Body of pancreas (tissue), 4 donors: ENCODE measurements at places on chromosomes 12 and 14. TPM values are rescaled to one million over a fixed set of nuclear protein-coding genes. Genes with fewer than 3 reads are reported as not detected.

Gene RXYLT1
- 17.5 TPM for total RNA-seq

Gene GDF3
- total RNA-seq = not detected

Gene SLCO1C1
- total RNA-seq = 0.33 TPM

Gene PLEKHG7
- total RNA-seq = 0.33 TPM

Gene GPR132
- 1.0 TPM for total RNA-seq

Gene GPX2
- 14.3 TPM for total RNA-seq

Gene TESPA1
- total RNA-seq = not detected

Gene FAM186B
- total RNA-seq = 0.78 TPM

Gene P2RX7
- total RNA-seq = 1.6 TPM

Gene ENDOU
- not detected for total RNA-seq

Gene CDK2
- 12.5 TPM for total RNA-seq

Gene PITPNM2
- total RNA-seq = 7.6 TPM

Gene PPP1R12A
- total RNA-seq = 45.4 TPM

Gene FGD4
- total RNA-seq = 36.3 TPM

- peak; percentile 15 for DNase-seq
- peak overlapping the region; percentile 93 for H3K4me3 ChIP-seq
- H3K27ac ChIP-seq = peak overlapping the region; percentile 98
- H3K36me3 ChIP-seq = no peaks in the 10 kb centered on the region
- no peaks in the 10 kb centered on the region for H3K27me3 ChIP-seq
Measured at GRCh38 chr14:51650716-51651387, 858 bp upstream of the FRMD6 start.

DNA sequence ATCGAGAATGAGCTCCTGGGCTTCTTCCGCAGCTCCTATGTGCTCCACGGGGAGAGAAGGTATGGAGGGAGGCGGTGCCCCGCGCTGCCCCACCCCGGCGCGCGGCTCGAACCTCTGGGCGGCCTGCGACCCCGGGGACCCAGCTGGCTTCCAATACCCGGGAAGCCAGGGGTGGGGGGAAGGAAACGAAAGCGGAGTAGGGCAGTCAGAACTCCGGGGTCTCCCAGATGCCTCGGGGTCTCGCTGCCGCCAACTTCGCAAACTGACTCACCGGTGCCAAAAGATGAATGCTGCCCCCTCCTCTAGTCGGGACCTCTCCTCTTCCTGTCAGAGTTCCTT lies 1.3 kb downstream of the TRHDE start:
- DNase-seq = peak; percentile 47
- H3K4me3 ChIP-seq = peak overlapping the region; percentile 41
- H3K4me1 ChIP-seq = peaks cover 9% of the 10 kb centered on the region
- H3K36me3 ChIP-seq = no peaks in the 10 kb centered on the region

DNA sequence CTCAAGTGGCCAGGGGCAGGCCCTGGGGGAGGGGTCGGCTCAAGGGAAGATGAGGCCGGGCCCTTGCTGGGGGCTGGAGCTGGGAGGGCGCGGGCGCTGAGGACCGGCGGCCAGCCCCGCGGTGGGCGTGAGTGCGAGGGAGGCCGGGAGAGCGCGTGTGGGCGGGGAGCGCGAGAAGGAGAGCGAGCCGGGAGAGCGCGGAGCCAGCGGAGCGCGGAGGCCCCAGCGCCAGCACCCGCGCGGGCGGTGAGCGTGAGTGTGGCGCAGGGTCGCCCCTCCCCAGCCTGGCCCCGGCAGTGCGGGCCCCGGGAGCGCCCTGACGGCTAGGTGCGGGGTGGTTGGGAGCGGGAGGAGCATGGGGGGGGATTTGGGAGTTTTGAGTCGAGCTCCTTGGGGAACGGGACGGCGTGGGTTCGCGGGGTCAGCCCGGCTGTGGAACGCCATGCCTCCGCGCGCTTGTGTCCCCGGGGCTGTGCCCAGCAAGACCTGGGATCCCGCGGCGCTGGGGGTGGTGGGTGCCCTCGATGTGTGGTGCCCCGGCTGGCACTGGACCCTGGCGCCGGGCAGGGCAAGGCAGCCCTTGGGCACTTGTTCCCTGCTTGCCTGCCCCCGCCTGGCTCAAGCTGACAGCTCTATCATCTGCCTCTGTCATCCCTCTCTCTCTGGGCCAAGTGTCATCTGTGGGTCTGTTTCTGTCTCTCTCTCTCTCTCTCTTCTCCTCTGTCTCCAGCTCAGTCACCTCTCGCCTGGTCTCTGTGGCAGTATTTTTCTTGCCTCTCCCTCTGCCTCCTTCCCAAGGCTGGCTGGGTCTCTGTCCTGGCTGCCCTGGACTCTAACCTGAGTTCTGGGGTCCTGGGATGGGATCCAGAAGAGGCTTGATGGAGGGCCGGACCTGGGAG lies at the start of gene LBHD2:
Gene LBHD2, plus strand, starts transcription at position 190 of the 899 bp plus-strand sequence. CDS start 1,803 bp downstream, outside the sequence.
- peaks cover 9% of the 10 kb centered on the region for H3K27me3 ChIP-seq
- no peak for DNase-seq

- no peaks in the 10 kb centered on the region for H3K4me1 ChIP-seq
- H3K36me3 ChIP-seq = peaks cover 9% of the 10 kb centered on the region
- no peak for DNase-seq
- H3K27me3 ChIP-seq = no peaks in the 10 kb centered on the region
- no peak overlapping the region for H3K4me3 ChIP-seq
Measured at GRCh38 chr12:132030367-132031038, 80.8 kb downstream of the EP400 start.

DNA sequence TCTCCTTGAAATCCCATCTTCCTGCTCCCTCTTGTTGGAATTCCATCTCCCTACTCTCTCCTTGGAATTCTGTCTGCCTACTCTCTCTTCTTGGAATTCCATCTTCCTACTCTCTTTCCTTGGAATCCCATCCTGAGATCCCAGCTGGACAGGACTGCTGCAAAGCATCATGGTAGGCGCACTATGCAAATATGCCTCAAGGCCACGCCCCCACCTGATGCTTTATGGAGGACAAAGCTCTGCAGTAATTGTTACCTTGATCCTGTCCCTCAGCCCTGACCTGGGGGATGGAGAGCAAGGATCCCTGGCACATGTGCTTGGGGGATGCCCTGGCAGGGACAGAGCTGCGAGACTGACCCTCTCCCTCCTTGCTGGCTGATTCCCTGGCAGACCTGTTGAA lies 185.6 kb downstream of the TBX5 start:
- H3K4me1 ChIP-seq = no peaks in the 10 kb centered on the region
- DNase-seq = no peak
- no peaks in the 10 kb centered on the region for H3K27me3 ChIP-seq

- no peak overlapping the region for H3K4me3 ChIP-seq
- H3K4me1 ChIP-seq = no peaks in the 10 kb centered on the region
- DNase-seq = no peak
- no peaks in the 10 kb centered on the region for H3K27me3 ChIP-seq
Measured at GRCh38 chr12:129332286-129332685, 479.0 kb downstream of the GLT1D1 start.

DNA sequence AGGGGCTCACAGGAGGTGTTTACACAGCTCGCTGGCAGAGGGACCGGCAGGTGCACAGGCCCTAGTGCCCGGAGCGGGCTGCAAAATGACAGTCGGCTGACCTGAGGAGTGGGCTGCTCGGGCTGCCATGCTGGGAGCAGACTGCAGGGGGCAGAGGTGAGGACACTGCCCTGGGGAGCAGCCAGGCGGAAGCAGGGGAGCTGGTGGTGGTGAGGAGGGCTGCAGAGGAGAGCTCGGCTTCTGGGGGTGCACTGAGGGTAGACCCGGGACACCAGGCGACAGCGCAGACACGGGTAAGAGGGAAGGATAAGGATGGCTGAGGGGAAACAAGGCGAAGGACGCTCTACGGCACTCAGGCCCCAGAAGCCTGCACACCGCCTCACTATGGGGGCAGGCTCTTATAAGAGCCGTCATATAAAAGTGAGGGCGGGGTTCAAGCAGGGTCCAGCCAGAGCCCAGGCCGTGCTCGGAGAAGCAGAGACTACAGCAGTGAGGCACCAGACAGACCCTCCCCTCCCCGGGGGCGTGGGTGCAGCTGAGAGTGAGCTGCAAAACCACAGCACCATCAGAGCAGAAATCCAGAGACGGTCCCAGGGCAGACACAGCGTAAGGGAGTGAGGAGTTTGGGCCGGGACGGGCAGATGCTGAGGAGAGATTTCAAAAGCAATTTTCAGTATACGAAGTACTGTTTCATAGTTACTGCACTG lies 62.5 kb downstream of the CCDC88C start:
- no peak overlapping the region for H3K27ac ChIP-seq
- no peaks in the 10 kb centered on the region for H3K36me3 ChIP-seq
- no peaks in the 10 kb centered on the region for H3K27me3 ChIP-seq
- no peak for DNase-seq
- no peak overlapping the region for H3K4me3 ChIP-seq

DNA sequence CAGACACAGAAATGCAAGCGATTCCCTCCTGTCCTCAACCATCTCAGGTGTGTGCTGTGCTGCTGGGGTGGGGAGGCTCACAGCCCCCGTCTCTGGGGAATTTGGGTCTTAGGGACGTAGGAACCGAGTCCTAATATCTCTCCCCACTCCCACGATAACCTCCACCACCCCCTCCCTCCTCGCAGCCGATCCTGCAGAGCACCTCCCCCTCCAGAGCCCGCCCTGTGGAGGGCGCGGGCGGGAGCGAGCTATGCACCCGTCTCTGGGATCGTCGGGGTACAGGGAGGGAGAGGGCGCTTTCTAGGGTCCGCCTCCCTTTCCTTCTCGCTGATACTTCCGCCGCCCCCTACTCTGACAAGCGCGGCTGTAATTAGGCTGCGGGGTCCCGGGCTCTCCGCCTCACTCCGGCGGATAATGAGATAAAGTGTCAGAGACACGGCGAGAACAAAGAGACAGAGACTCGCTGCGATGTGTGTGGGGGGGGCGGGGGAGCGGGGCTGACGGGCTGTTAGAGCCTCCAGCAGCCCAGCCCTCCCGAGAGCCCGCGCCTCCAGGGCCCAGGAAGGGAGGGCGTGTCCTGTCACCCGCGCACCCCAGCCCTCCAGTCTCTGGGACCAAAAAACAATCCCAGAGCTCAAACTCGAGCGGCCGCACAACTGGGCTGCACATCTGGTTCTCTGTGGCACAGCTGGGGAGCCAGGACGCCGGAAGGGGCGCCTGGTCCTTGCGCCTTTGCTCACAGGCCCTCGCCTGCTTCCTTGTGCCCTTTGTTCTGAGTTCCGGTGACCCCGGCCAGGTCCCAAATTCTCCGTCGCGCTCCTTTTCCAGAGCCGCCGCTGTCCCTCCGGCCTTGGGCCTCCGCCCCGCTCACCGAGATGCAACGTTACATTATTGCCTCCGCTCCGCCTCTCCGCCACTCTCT lies 8.7 kb downstream of the SHMT2 start:
- H3K27me3 ChIP-seq = no peaks in the 10 kb centered on the region
- H3K4me1 ChIP-seq = peaks cover 52% of the 10 kb centered on the region
- H3K4me3 ChIP-seq = peak overlapping the region; percentile 37
- H3K36me3 ChIP-seq = peaks cover 8% of the 10 kb centered on the region
- no peak overlapping the region for H3K27ac ChIP-seq

- H3K27ac ChIP-seq = no peak overlapping the region
- no peaks in the 10 kb centered on the region for H3K36me3 ChIP-seq
- no peak overlapping the region for H3K4me3 ChIP-seq
- H3K27me3 ChIP-seq = no peaks in the 10 kb centered on the region
Measured at GRCh38 chr14:41993687-41994086, 387.0 kb downstream of the LRFN5 start.

DNA sequence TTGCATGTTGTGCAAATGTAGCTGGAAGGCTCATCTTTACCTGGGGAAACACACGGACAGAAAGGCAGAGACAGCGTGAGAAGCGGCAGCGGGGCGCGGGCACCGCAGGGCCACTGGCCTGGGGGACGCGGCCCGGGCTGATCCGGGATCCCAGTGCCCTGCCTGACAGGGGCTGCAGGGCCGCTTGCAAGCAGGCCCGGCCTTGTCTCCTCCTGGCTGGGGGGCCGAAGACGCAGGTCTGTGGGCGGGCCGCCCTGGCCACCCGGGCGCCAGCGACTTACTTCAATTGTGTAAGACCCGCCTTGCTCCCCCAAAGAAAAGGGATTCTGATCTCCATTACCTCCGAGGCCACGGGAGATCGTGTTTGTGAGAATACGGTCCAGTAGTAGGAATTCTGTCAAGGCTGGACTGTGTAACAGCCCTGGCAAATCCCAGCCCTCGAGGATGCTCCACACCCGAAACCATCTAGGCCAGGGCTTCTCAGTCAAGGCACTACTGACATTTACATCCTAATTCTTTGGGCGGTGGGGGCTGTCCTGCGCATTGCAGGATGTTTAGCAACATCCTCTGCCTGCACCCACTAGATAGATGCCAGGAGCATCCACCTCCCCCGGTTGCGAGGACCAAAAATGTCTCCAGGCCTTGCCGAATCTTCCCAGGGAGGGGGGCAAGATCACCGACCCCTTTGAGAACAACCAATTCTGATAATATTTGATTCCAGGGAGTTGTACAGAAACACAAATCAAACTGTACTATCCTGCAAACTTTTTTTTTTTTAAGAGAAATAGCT lies 95.6 kb downstream of the BCL11B start:
- H3K4me3 ChIP-seq = no peak overlapping the region
- no peak for DNase-seq
- H3K36me3 ChIP-seq = no peaks in the 10 kb centered on the region
- no peaks in the 10 kb centered on the region for H3K27me3 ChIP-seq
- no peak overlapping the region for H3K27ac ChIP-seq
- no peaks in the 10 kb centered on the region for H3K4me1 ChIP-seq

GRCh38 chr12:124550123-124551089 lies 17.0 kb downstream of the NCOR2 start:
- H3K36me3 ChIP-seq = no peaks in the 10 kb centered on the region
- H3K27me3 ChIP-seq = no peaks in the 10 kb centered on the region
- peak overlapping the region; percentile 59 for H3K27ac ChIP-seq
- DNase-seq = no peak
- H3K4me3 ChIP-seq = no peak overlapping the region

DNA sequence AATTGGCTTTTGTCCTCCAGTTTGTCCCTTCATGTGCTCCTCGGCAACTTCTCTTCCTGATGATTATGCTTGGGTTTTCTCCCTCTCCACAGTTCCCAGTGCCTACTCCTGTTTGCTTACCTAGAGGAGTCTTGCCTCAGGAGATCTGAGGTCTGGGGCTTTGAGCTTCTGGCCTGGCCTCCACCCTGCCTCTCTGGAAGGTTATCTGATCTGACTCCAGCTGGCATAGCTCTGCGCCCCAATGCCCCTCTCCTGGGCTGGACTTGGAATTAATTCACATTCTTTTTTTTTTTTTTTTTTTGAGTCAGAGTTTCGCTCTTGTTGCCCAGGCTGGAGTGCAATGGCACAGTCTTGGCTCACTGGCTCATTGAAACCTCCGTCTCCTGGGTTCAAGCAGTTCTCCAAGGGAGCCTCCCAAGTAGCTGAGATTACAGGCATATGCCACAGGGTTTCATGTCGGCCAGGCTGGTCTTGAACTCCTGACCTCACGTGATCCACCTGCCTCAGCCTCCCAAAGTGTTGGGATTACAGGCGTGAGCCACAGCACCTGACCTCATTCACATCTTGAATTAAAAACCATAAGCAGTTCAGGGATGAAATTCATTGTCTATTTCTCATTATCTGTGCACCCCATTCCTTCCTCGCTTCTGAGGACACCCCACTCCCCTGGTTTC lies 33.5 kb downstream of the CFL2 start:
- H3K27me3 ChIP-seq = no peaks in the 10 kb centered on the region
- no peak overlapping the region for H3K4me3 ChIP-seq

- no peak overlapping the region for H3K27ac ChIP-seq
- H3K4me3 ChIP-seq = no peak overlapping the region
- H3K27me3 ChIP-seq = no peaks in the 10 kb centered on the region
- H3K36me3 ChIP-seq = no peaks in the 10 kb centered on the region
- peaks cover 42% of the 10 kb centered on the region for H3K4me1 ChIP-seq
- DNase-seq = no peak
Measured at GRCh38 chr12:123391546-123392343, 7.8 kb downstream of the KMT5A start.
